Immature natural killer cell (primary cell): ENCODE measurements at places on chromosomes 2 and 18.

DNA sequence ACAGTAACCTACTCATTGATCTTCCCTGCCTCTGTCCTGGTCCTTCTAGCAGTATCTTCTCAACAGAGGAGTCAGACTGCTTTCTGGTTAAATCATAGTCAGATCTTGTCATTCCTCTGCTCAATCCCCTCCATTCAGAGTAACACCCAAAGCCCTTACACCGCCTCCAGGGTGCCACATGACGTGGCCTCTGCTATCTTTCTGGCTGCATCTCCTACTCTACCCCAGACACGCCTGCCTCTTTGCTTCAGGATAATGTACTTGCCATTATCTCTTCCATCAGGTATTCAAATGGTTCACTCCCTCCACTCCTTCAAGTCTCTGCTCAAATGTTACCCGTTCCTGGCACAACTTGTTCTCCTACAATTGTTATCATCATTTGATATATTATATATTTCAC lies 36.3 kb upstream of the ACVR2A start:
- no peak for DNase-seq

- DNase-seq, result no peak
Observed at GRCh38 chr2:239814116-239814860, 210.9 kb downstream of the NDUFA10 start.

- DNase-seq, result no peak
Observed at GRCh38 chr2:137824501-137824900, 139.8 kb upstream of the HNMT start.

DNA sequence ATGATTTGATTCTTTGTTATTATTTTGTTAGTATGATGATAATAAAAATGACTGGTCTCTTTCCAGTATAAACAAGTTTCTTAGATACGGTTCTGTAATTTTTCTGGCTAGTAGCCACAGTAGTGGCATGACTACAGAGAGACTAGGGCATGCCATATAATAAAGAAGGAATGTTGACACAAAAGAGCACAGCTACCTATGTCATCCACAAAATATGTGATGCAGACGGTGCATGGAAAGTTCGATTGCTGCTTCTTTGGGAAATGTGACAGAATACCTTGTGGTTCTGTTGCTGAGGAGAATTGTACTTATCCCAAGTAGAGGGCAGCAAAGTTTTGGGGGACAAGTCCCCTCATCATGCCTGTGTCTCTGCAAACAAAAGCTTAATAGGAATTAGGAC lies 26.1 kb upstream of the SETBP1 start:
- no peak for DNase-seq

DNA sequence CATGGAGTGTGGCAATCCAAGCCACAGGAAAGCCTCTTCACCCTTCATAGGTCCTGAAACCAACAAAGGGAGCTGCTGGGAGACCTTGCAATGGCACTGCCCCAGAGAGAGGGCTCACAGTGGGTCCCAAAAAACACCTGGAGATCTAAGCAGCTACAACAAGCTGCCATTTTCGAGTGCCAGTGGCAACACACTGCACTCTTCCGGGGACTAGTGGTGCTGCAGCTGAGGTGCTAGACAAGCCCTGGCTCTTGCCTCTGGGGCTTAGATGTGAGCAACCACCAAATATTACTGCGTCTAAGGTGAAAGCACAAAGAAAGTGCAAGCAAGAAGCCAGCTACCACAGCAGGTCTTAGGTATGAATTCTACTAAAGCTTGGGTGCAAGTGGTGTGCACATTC lies 192.9 kb downstream of the NOL4 start:
- no peak for DNase-seq

GRCh38 chr2:168169097-168169745 lies 78.2 kb downstream of the STK39 start:
- no peak for DNase-seq

DNA sequence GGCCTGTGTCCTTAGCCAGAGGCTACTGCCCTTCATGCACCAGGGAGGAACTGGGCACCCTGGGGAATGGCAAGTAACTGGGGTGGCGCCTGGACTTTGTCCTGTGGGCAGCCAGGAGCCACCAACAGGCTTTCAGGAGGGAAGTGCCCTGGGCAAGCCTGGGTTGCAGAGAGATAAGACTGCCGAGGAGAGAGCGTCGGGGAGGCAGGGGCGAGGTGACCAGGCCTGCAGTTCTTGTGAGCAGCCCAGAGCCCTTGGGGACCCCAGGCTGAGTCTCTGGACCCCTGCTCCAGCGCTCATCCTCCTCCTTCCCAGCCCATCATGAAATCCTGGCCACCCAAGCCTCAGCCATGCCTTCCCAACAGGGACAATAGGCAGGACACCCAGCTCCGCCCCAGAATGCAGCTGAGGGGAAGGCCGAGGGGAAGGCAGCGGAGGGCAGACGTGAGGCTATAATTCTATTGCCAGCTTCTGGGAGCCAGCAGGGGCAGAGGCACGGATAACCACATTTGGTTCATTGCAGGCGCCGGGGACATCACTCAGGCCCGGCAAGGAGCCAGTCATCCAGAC lies 25.1 kb downstream of the ADRA2B start:
- DNase-seq, result no peak

- DNase-seq, result no peak
Observed at GRCh38 chr18:5606951-5607350, 63.2 kb upstream of the EPB41L3 start.

GRCh38 chr18:35377875-35378573 lies 887 bp upstream of the ZNF396 start:
- no peak for DNase-seq

DNA sequence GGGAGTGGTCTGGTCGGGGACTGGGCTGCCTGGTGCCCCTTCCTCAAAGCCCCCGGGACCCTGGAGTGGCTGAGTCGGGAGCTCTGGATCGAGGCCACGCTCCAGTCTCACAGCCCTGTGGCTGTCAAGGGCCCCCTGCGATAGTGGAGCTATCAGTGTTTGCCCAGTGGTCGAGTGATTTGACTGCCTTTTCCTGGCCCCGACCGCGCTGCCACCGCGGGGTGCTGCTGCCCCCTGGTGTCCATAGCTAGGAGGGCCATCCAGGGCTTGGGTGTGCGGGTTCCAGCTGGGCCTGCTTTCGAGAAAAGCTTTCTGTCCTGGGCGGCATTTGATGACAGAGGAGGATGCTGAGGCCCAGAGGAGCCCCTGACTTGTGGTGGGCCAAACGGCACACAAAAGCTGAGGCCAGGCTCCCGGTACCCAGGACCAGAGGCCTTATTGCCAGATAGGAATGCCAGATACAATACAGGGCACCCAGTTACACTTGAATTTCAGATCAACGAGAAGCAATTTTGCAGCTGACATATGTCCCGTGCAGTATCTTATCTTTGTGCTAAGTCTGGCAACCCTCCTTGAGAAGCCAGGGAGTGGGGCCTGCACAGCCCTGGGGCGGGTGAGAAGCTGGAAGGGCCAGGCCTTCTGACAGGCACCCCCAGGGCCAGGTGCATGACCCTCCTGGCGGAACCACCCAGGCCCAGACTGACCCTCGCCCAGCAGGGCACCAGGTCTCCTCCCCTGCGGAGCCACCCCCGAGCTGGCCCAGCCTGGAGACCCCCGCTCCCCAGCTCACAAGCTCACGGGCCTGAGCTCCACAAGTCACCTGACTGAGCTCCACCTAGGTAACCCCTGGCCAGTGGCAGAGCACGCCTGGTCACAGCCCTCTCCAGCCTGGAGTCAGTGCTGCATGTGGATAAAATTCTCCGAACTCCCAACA lies 13.0 kb downstream of the ODC1 start:
- DNase-seq, result peak; percentile 74

- DNase-seq, result no peak
Observed at GRCh38 chr2:128306081-128306930, 12.4 kb downstream of the HS6ST1 start.

DNA sequence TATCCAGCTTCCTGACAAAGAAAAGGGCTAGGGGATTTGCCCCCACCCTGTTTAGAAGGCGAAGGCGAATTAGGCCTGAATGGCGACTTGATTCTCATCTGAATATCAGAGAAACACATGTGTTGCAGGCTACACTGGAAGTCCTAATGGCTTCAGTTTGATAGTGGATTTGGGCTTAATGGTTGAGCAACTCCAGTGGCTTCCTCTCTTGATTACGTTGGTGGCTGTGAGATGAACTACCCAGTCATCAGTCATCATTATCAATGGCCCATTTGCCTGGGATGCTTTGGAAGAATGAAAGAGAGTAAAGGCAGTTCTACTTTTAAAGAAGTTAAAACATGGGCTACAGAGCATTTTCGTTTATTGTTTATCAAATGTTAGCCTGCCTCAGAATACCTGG lies 60.9 kb upstream of the IL1R1 start:
- no peak for DNase-seq

DNA sequence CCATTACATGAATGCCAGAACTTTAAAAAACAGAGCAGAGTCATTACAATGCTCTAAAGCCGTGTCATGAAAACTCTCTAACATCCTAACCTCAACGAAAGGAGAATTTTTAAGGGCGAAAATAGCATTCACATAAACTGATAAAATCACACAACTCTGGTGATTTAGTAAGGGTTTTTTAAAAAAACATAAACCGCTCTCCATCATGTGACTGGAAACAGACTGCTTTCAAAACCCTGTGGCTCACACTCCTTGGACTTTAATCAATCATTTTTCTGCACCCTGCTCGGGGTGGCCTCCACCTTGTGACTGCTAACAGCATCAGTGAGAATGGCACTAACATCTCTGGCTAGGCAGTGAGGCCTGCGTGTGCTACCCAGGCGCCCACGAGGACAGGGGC lies 12.1 kb downstream of the DOCK10 start:
- DNase-seq, result peak; percentile 75

DNA sequence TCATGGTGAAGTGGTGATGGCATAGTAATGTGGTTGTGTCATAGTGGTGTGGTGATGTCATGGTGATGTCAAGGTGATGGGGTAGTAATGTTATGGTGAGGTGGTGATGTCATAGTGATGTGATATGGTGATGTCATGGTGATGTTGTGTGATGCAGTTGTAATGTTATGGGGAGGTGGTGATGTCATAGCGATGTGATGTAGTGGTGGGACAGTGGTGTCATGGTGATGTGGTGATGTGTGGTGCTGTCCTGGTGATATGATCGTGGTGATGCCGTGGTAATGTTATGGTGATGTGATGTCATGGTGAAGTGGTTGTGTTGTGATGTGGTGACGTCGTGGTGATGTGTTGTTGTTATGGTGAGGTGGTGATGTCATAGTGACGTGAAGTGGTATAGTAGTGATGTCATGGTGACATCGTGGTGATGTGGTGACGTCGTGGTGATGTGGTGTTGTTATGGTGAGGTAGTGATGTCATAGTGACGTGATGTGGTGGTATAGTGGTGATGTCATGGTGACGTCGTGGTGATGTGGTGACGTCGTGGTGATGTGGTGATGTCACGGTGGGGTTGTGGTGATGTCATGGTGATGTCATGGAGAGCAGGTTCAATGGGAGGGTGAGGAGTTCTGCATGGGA lies 242.7 kb upstream of the MYT1L start:
- DNase-seq, result no peak

- no peak for DNase-seq
Observed at GRCh38 chr2:154693741-154694340, 4.7 kb upstream of the KCNJ3 start.
